Left colon (tissue), 2 donors: ENCODE measurements at places on chromosomes 12 and 14. TPM values are rescaled to one million over a fixed set of nuclear protein-coding genes. Genes with fewer than 3 reads are reported as not detected.

Gene ASB8
- total RNA-seq: 49.0 TPM

Gene C1R
- total RNA-seq: 63.1 TPM

DNA sequence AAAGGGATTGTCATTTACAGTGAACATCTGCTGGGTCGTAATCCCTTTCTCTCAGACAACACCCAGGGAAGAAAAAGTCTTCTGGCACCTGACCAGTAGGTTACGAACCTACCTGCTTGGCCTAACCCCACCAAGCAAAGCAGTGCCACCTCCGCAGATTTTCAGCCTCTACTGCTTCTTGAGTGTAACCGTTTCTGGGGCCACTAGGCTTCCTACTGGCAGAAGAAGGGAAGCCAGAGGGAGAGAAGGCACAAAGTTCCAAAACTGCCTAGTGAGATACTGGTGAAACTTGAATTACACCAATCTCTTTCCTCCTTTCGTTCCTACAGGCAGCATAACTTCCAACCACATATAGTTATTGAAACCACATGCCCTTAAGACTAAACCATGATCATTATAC, 383.6 kb downstream of the BCAT1 start:
- DNase-seq: no peak

DNA sequence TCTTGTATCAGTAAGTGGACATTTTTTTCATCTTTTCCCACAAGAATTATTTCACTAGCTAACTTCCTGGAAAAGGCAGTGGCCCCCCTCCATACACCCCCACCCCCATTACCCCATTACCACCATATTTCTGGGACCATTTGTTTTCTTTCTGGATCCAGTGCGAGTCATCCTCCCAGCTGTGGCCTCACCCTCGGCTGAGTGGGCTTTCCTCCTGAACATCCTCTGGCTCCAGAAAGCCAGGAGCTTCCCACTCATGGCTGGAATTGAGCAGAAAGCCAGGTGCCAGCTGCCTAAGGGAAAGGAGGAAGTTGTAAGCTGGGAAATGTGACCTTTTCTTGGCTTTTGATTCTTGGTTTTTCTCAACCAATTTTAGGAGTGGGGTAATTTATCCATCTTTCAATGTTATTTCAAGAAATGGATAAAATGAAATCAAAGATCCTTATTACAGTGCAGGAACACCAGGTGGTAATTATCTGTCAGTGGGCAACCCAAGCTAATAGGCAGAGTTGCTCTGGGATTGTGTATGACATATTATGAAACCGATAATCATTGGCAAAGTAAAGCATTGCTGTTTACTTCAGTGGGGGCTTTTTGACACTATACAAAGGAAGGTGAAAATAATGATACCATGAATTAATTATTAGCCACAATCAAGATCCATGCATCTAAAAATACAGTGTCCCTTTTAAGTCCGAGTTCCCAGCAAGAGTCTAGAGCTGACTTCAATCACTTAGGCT, 124.6 kb downstream of the KICS2 start:
- DNase-seq: no peak

DNA sequence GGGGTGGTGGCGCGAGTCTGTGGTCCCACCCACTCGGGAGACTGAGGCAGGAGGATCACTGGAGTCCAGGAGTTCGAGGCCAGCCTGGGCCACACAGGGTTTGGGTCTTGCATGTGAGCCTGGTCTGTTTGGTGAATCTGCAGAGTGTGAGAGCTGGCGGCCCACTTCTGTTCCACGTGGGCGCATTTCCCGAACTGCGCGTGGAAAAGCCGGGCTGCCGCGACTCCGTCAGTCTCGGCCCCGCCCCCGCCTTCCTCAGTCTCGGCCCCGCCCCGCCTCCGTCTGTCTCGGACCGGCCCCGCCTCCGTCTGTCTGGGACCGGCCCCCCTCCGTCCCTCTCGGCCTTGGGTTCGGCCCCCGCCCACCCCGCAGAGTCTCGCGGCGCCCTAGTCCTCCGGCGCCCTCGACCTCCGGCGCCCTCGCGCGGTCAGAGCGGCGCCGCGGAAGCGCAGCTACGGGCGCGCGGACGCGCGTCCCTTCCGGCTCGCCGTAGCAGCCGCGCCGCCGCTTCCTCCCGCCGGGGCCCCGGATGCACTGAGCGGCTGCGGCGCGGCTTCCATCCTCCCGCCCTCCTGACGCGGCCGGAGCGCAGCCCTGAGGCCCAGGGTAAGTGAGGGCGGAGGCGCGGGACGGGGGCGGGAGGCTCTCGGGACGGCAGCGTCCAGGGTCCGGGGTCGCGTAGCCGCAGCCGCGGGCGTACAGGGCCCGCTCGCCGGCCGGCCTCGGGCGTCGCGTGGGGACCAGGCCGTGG, at the start of gene EP400:
EP400 (plus strand) TSS at position 512 of the 751 bp plus-strand sequence. CDS start 10,678 bp downstream, outside the sequence.
- DNase-seq: peak; percentile 95

- no peak for DNase-seq
Observed at GRCh38 chr14:95496690-95497259, 19.7 kb downstream of the SYNE3 start.

- DNase-seq: no peak
Observed at GRCh38 chr14:56299306-56299984, 181.2 kb downstream of the PELI2 start.

Gene CPNE6
- total RNA-seq: 0.31 TPM

Gene JAG2
- 7.6 TPM for total RNA-seq

DNA sequence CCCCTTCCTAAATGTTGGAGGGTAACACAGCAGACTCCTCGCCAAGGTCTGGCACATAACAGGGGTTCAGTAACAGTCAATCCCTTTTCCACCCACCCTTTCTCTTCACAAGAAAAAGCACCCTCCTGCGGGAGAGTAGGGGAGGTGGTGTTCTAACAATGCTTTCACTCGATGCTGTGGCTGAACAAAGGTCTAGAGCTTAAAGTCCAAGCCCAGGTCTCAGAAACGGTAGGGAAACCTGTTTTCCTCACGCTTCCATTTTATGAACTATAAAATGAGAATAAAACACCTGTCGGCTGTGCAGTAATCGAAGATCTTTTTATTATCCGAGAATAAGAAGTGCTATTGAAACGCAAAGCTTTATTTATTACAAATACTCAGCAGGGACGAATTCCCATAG, 20.9 kb upstream of the CACNA2D4 start:
- no peak for DNase-seq

Gene KCNC2
- not detected for total RNA-seq

Gene GYS2
- not detected for total RNA-seq

DNA sequence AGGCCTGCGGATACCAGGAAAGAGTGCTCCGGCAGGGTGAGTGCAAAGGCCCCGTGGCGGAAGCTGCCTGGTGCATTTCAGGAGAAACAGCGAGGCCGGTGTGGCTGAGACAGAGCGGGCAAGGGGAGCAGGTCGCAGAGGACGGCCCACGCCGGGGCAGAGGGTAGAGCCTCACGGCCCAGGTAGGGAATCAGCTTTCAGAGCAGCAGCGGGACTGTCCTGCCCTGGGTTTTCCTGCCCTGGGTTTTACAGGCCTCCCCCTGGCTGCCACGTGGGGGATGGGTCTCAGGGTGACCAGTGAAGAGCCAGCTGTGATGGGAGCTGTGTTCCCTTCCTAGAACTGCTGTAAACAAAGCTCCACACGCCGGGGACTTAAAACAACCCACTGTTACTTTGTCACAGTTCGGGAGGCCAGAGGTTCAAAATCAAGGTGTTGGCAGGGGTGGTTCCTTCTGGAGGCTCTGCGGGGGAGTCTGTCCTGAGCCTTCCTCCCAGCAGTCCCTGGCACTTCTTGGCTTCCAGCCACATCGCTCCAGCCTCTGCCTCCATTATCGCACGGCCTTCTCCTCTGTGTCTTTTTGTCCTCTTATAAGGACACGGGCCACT, 10.4 kb downstream of the NCOR2 start:
- no peak for DNase-seq

DNA sequence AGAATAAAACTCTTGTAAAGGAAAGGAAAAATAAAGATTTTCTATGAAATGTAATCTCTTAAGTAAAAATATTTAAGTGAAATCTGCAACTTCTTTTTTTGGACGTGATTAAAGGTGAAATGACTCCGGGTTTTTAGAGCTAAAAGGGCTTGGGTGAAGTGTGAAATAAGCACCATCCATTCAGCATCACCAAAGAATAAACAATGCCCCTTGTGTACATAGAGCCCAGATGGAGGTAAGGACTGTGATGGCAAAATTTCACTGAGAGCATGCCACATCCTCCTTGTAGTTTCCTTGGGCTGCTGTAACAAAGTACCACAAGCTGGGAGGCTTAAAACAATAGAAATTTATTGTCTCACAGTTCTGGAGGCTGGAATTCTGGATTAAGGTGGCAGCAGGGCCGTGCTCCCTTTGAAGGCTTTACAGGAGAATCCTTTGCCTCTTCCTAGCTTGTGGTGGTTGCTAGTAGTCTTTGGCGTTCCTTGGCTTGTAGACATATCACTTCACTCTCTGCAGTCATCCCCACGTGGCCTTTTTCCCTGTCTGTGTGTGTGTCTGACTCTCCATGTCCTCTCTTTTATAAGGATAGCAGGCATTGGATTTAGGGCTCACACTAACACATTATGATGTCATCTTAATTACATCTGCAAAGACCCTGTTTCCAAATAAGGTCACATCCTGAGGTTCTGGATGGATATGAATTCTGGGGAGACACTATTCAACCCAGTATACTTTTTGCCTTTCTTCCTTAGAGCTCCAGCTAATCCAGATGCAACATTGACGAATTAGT, 24.2 kb downstream of the ZNF664 start:
- no peak for DNase-seq

- no peak for DNase-seq
Observed at GRCh38 chr12:6569312-6569711, 1.2 kb upstream of the NOP2 start.

GRCh38 chr14:72478471-72478893, 415.4 kb downstream of the DPF3 start:
- DNase-seq: no peak
